Left cardiac atrium (tissue), 4 donors: ENCODE measurements at places on chromosomes 12 and 14.

DNA sequence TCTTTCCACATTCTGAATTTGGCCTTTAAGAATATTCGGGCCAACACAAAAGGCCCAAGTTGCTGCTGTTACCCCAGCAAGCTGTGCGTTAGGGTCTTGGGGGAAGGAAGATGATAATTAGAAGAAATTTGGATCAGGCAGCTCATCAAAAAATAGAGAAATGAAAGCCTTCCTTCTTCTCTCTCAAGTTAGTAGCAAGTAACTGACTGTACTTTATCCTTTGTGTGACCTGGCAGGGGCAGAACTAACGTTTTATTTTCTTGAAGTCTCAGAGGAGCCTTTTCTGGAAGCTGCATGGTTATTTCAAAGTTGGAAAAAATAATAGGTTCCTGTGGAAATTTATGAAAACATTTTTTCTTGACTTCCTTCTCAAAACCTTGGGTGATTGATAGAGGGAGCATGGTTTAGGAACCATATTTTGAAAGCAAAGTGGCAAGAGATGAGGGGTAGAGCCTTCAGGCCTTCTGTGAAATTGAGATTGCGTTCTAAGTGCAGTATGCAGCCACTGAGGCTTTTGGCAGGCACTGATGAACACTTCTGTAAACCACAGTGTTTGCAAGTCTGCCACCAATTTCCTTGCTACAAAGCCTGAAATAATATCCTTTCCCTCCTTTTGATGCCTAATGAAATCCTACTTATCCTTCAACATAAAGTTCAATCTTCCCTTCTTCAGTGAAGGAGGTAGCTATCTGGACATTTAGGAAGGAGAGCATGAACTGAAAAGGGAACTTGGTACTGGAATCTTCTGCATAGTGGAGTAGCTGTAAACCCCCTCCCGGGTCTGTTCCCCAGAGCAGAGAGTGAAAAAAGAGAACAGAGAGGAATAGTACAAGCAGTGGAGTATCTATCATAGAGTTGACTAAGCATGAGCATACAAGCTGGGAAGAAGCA lies 123.2 kb downstream of the FGD4 start:
- DNase-seq: no peak

DNA sequence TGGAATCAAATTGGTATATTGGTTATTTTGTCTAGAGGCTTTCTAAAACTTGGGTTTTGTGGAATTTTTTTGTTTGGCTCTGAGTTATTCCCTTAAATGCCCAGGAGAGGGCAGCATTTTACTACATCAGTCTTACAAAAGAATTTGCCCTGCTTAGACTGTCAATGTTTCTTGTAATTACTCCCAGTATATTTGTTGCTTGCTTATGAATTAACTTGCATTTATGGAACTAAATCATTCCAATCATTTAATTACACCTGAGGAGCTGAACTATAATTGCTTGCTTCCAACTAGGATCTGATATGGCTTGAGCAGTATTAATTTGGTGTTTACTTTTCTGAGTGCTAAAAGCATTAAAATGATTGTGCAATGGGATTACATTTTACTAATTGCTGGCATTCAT lies 48.7 kb downstream of the MIPOL1 start:
- no peak for DNase-seq

GRCh38 chr12:22286569-22286968 lies 47.9 kb downstream of the ST8SIA1 start:
- no peak for DNase-seq

DNA sequence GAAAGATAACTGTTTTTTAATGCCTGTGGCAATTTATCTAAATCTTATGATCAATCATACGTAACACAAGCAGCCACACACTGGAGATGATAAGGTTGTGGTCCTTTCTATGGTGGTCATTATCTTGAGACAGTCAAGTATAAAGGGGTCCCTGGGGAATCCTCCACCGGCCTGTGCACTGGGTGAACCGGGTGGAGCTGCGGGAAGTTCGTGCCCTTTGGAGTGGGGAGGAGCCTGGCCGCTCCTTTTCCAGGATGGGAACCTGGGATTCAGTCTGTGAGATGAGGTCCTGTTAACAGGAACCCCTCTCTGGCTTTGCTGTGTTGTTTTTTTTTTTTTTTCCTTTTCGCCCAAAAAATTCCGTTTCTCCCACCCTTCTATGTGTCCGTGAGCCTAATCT lies 167.5 kb upstream of the RPL10L start:
- DNase-seq: no peak

GRCh38 chr14:21476523-21476924 lies 235 bp downstream of the RAB2B start:
- peak; percentile 88 for DNase-seq
